ENCODE measurements at places on chromosomes 12 and 14.

- DNase-seq, result no peak
Measured at GRCh38 chr14:36176524-36176923, at the start of gene PTCSC3. PTCSC3 (minus strand) TSS chr14:36176722.

- no peak for DNase-seq
Measured at GRCh38 chr14:103008768-103009357, 48.5 kb downstream of the CDC42BPB start.

- no peak for DNase-seq
Measured at GRCh38 chr12:118777504-118777903, 203.8 kb upstream of the SRRM4 start.

GRCh38 chr12:123109319-123109772, 41.5 kb downstream of the PITPNM2 start:
- DNase-seq, result no peak

DNA sequence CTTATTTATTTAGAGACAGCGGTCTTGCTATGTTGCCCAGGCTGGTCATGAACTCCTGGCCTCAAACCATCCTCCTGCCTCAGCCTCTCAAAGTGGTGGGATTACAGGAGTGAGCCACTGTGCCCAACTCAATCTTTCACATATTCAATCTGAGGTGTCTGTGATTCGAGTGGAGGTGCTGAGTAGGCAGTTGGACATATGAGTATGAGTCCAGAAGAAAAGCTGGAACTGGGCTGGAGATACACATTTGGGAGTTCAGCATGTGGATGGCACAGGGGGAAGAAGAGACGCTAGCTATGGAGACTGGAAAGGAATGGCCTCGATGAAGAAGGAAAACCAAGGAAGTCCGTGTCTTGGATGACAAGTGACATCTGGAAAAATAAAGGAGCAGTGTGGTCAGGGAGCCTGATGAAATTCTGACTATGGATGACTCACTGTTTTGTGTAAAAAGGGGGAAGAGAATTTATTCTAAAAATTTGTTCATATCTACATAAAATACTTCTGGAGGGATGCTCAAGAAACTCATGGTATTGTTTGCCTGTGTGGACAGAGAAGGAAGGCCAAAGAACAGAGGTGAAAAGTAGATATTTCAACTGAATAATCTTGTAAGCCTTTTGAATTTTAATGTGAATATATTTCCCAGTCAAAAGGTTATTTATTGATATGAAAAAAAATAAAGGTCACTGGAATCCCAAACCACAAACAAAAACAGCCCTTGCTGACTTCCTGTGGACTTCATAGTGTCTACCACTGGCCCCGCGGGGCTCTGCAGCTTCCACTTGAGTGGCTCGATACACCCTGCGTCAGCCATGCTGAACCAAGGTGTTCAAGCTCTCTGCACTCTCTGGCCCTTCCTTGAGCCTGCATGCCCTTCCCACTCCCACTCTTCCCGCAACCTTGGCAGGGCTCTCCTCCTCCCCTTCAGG, 8.9 kb upstream of the LTA4H start:
- DNase-seq, result peak; percentile 33

- DNase-seq, result no peak
Measured at GRCh38 chr12:131101006-131101405, 147.3 kb downstream of the ADGRD1 start.

- no peak for DNase-seq
Measured at GRCh38 chr12:119169150-119169549, 9.6 kb upstream of the HSPB8 start.

GRCh38 chr12:63845726-63846125, 1.2 kb downstream of the SRGAP1 start:
- no peak for DNase-seq

DNA sequence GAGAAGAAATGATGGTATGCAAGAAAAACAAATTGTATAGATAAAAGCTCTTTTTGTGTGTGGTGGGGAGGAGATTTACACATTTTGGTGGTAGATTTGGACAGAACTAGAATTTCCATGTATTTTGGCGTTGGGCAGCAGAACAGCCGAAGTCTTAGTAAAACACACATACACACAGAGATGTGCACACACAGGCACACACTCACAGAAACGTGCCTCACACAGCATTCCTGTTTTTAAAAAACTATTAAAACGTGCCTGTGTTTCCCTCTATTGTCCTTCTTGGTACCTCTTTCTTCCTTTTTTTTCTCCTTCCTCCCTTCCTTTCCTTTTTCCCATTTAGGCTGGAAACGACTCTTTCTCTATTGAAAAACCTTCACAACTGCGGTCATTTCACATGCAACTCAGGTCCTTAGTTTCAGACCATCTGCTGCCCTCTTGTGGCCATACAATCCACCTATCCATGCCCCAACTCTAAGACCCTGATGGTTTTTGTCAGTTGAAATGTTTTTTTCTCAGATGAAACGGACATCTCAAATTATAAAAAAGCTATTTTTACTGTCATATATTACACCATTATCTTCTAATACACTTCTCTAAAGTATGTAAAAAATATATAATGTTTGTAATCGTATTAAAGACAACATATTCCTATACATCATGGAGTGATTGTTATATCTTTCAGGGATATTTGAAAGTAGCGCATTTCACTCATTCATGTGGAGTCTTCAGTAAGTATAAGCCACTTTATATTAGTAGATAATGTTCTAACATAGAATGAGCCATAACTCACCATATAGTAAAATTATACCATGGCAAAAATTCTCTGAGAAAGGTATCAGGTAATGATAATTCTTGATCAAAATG, 386.7 kb upstream of the NOVA1 start:
- peak; percentile 22 for DNase-seq

DNA sequence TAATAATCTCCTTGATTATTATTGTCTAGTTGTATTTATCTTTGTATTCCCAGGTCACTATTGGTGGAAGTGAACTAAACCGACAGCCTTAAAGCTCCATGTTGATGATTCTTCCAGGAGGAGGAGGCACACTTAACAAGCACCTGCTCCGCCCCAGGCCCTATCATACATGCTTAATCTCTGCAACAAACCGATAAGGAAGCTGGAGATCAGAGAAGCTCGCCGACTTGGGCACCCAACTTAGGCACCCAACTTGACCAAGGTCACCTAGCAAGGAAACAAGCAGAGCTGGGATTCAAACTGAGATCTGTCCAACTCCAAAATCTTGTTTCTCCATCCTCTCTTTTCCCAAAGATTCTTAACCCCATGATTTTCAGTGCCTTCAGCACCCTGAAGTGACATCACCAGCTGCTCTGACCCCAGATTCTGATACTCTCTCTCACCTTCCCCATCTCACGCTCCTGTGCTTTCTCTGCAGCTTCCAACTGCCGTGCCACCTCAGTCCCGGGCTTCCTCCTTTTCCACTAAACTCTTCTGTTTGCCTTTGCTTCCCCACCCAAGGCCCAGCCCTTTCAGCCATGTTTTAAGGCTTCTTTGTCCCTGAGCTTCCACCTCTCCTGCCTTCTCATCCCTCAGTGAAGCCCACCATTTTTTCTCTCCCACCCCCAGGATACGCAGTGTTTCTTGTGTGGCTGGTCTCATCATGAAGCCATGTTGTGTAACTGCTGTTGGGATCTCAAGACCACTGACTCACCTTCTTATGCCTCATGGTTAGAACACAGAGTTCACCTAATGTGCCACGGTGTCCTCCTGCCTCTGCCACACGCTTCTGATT, 6.6 kb upstream of the KRT18 start:
- no peak for DNase-seq
